ENCODE measurements at places on chromosomes 3 and 15.

DNA sequence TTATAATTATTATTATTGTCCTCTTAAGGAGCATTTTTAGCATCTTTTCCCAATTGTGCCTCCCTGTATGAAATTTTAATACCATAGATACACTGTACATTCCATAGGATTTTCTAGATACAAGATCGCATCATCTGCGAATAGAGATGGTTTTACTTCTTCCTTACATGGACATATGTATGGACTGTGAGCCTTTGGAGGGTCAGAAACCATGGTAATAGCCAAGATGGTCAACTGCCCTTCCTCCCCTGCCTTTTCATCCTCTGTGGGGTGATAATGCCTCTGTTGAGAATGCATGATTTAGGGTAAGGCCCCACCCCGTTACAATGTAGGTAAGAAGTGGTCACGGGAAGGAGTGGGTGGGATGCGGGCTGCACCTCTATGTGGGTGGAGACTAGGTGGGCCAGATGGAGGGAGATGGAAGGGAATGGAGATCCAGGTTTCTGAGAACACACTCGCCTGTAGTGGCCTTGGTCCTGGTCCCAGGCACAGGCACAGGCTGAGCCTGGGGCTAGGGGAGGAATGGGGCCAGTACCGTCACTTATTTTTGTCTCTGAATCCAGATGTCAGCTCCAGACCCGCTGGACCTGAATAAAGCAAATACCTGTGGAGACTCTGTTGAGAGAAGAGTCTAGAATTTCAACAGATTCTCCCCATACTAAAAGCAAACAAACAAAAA is 31.7 kb downstream of the GOLGA6A start:
- DNase-seq = no peak

DNA sequence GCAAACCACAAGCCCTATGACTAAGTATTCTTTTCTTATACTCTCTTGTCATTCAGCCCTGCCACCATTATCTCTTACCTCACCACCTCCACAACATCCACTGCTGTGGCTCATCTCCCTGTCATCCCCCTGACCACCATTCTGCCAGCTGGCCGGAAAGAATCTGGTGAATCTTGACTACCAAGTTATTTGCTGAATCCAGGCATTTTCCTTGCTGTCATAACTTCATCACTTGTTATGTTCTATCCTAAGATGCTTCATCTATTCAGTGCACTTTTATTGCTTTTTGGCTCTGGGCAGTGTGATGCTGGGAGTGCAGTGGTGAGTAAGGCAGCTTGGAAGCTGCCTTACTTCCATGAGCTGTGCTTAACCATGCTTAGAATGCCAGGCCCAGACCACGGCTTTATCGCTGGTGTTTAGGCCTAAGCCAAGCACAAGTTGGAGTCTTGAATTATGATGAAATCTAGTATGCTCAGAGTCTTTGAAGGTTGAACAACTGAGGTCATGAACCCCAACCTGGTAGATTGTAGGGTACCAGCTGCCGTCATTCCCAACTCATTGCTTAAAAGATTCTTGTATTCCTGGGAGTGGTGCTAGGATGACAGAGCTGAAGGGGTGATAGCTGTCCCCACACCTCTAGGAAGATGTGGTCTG is 27.0 kb upstream of the APH1B start:
- no peak for DNase-seq

DNA sequence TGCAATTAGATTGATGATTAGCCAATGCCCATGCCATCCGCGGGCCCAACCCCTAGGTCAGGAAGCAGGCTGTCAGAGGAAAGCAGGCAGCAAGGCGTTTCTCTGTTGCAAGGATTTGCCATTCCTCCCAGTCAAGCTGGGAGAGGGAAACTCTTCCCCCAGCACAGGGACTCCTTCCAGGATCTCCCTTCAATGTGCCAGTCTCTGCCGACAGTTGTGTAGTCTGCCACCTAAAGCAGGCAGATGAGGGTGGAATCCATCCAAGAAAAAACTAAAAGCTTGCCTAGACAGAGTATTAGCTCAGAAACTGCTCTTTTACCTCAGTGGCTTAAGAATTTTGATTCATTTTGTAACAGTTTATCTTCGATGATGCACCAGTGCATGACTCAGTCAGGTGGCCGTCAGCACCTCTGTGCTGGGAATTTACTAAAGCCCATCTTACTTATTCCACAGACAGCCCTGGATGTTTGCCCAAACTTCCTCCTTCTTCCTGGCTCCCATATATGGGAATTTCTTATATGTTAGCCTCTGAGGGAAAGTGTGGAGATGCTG is 501.5 kb upstream of the THBS1 start:
- no peak for DNase-seq

- peak; percentile 52 for DNase-seq
These were observed 14.3 kb downstream of the SMC4 start for GRCh38 chr3:160413613-160414248.

DNA sequence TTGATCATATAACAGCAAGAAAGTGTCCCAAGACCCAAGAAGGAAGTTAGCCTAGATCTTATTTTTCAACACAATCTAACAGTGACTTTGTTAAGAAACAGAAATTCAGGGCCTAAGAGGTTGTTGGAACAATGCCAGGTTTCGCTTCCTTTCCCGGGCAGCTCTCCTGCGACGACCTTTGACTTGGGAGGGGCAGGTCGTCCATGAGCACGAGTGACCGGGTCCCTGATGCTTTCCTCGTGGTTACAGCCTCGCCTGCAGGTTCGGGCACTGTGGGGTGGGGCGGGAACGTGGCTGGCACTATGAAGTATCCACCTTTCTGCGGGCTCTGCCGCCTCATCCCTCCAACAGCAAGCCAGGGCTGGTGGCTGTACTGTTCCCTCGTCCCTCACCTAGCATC is 90.1 kb upstream of the RGMA start:
- DNase-seq = no peak

DNA sequence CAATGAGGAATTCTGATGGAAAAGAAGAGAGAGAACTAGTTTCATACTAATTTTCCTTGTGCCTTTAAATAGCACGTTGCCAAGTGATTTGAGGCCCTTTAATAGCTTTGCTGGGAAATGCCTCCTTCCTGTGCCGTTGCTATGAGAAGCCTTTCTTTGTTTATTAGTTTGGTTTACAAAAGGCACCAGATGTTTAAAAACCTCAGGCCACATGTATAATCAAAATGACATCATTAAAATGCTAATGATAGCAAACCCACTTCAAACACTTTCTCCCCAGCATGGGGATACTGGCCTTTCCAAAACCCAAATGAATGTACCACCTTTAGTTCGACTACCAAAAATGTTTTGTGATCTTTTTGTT is 50.0 kb upstream of the TBC1D23 start:
- DNase-seq = peak; percentile 12

- no peak for DNase-seq
These were observed 67.9 kb downstream of the UNC13C start for GRCh38 chr15:54046093-54046492.

- no peak for DNase-seq
These were observed 96.1 kb upstream of the PROK2 start for GRCh38 chr3:71881041-71881440.

DNA sequence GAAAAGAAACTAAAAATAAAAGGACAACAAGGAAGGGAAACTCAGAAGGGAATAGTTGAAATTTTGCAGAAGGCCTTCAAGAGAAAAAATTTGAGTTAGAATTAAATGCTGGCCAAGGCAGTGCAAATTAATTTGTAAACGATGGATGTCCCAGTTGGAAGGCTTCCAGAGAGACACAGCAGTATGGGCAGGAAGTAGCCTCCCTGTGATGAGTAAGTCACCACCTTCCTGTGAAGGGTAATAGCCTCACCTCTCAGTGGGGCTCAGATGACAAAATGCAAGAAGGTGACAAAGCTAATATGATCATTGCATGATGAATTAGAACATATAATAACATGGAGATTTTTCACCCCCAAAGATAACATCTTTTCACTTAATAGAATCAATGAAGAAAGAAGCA is 27.3 kb upstream of the TMCO5A start:
- DNase-seq = no peak

- no peak for DNase-seq
These were observed 19.1 kb downstream of the GPR15 start for GRCh38 chr3:98550833-98551232.

GRCh38 chr3:84717894-84718293 is 240.9 kb upstream of the CADM2 start:
- DNase-seq = no peak

GRCh38 chr3:183116025-183116614 is 16.8 kb upstream of the MCCC1 start:
- DNase-seq = peak; percentile 61

GRCh38 chr3:160200353-160200752 is 24.9 kb upstream of the C3orf80 start:
- DNase-seq = no peak

DNA sequence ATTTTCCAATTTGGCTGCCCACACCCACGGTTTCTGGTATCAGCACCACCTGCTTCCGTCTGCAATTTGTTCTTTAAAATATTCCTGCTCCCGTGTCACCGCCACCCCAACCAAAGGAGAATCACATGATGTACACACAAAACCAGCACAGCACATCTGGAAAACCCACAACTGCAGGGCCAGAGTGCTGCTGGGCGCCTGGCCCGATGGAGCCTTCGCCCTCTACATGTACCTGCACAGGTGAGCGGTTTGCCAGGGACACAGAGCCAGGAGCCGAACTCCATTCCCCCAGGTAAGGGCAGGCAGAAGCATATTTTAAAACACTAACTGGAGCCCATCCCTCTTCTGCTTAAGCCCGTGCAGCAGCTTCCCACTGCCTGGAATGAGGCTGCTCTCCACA is 75.6 kb downstream of the ADAMTS17 start:
- no peak for DNase-seq

DNA sequence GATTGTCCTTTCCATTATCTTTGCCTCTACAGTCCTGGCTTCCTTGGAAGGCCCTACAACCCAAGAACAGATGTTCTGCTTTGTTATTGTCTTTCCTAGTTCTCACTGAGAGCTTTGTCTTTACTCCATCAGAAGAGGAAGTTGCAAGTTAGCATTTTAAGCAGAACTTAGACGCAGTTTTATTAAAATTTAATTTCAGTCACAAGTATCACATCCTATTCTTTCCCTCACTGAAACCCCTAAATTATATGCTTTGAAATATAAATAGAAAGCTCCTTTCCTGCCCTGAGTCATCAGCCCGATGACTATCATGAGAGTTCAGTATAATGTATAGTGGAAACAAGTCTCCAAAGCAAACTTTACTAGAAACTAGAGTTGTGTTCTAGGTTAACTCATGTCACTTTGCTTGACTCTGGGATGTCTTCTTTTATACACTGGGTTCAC is 291.2 kb upstream of the RBMS3 start:
- DNase-seq = no peak

DNA sequence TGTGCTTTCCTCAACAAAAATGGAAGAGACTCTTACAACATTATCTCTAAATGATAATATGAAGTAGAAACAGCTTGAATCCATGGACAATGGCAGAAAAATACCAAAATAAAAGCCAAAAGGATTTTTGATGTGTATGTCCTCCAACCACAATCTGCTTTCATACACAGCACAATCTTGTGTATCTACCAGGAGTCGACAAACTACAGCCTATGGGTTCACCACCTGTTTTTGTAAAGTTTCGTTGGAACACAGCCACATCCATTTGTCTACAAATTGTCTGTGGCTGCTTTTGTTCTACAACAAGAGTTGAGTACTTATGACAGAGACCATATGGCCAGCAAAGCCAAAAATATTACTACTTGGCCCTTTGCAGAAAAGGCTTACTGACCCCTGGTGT is 88.7 kb upstream of the UBE2E2 start:
- DNase-seq = no peak

GRCh38 chr3:180059356-180059755 is 22.6 kb upstream of the PEX5L start:
- DNase-seq = no peak

GRCh38 chr15:49946681-49947080 is 172.4 kb downstream of the ATP8B4 start:
- no peak for DNase-seq

DNA sequence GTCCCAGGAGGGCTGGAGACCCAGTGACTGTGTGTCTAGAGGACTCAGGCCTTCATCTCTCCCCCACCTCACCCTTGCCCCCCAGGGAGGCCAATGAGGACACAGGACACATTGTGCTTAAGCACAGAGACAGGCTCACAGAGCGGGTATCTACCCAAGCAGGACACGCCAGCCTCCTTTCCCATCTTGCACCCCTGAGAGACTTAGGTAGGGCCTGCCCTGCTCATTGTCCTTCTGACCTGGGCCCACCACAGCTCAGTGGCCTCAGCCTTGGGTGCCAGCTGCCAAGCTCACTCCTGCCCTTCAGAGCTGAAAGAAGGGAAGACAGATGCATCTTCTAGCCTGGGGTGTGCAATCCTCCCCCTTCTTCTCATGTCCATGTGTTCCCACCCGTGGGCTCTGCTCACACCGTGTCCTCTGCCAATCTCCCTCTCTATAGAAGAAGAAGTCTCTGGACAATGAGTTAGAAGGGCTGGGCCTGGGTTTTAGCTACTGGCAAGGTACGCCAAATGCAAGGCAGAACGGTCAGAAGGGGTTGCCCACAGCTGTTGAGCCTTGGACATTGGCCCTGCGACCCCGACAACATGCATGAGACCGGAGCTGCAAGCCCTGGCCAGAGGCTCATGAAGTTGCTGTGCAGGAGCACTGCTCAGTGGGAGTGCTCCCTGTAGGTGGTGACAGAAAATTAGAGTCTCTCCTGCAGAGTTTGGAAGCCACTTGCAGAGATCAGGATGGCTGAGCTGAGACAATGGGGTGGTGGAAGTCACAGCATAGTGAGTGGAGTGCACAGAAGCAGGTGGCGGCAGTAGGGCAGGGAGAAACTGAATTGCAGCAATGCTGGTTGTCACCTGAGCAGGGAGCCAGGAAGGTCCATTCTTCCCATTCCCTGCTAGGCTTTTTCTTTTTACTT is 32.8 kb downstream of the ACSBG1 start:
- DNase-seq = no peak

DNA sequence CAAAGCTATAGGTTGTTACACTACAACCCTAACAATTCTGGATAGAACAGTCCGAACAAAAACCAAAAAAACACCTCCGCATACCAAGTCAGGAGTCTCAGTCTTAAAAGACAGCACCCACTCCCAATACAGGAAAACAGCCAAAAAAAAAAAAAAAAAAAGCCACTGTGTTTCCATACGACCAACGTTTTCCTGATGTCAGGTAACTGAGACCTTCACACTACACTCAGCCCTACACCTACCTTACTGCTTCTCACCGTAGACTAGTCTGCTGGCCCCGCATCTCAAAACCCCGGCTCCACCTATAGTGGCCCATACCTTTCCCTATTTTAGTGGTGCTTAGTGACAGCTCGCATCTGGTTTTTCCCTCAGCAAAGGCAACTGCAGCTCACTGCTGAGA is 339.5 kb upstream of the ADAMTS9 start:
- no peak for DNase-seq

DNA sequence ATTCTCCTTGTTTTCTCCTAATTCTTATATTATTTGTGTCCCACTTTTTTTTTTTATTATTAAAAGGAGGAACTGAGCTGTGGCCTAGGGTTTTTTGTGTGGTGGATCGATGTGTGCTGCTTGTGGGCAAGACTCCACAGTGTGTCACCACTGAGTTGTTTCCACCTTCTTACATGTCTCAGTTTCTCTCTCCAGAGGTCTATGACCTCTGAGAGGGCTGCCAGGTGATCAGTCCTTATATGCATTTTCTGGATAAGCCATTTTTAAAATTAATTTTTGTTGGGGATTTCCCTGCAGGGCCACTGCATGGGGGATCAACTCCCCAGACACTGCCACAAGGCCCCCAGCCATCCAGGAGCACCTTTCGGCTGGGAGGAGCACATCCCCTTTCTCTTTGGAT is 27.8 kb downstream of the IQCF6 start:
- no peak for DNase-seq

Data from stimulated activated naive CD8-positive, alpha-beta T cell treated with anti-CD3 and anti-CD28 coated beads, Interleukin-15, amount 100 ng/mL, for 72 hours (primary cell).